ENCODE measurements at places on chromosomes 1 and 21. TPM values are rescaled to one million over a fixed set of nuclear protein-coding genes. Genes with fewer than 3 reads are reported as not detected.

DNA sequence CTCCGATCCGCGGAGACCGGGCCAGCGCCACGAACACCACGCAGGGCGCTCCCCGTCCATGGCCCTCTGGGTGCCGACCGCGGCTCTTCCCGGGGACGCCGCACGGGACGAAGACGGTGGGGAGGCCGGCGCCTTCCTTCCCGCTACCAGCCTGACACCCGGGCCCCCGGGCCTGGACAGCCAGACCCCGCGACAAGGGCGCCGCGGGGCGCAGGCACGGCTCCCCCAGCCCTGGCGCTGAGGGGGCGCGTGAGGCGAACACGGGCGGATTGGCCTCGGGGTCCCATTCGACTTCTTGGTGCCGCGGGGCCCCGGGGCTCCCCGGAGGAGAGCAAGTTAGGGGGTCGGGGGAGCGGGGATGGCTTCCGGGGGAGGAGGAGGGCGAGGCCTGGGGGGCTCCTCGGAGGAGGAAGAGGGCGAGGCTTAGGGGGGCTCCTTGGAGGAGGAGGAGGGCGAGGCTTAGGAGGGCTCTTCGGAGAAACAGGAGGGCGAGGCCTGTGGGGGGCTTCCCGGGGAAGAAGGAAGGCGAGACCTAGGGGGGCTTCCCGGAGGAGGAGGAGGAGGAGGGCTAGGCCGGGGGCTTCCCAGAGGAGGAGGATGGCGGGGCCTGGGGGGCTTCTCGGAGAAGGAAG, 537 bp upstream of the KLHL17 start:
- H3K27me3 ChIP-seq = no peaks in the 10 kb centered on the region
- no peak for DNase-seq
- peaks cover 19% of the 10 kb centered on the region for H3K36me3 ChIP-seq
- H3K27ac ChIP-seq = no peak overlapping the region

- H3K4me3 ChIP-seq = no peak overlapping the region
Measured at GRCh38 chr1:89311757-89312156, 39.1 kb upstream of the GBP5 start.

GRCh38 chr1:233844692-233845091, 59.8 kb upstream of the SLC35F3 start:
- peaks cover 8% of the 10 kb centered on the region for H3K4me1 ChIP-seq
- no peaks in the 10 kb centered on the region for H3K27me3 ChIP-seq
- H3K36me3 ChIP-seq = no peaks in the 10 kb centered on the region
- H3K4me3 ChIP-seq = no peak overlapping the region
- no peak overlapping the region for H3K27ac ChIP-seq

DNA sequence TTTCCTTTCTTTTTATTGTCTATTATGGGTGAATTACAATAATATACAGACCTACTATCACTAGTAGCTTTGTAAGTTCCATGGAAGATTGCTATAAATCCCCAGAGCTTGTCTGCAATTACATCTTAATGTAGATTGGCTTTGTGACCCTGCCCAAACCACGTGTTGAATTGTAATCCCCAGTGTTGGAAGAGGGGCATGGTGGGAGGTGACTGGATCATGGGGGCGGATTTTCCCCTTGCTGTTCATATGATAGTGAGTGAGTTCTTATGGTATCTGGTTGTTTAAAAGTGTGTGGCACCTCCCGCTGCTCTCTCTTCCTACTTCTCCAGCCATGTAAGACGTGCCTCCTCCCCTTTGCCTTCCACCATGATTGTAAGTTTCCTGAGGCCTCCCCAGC, 34.9 kb upstream of the CDC42BPA start:
- no peak for DNase-seq
- H3K4me3 ChIP-seq = no peak overlapping the region
- H3K27ac ChIP-seq = no peak overlapping the region
- no peaks in the 10 kb centered on the region for H3K27me3 ChIP-seq
- H3K4me1 ChIP-seq = peaks cover 37% of the 10 kb centered on the region

GRCh38 chr21:18646116-18646515, 242.5 kb upstream of the TMPRSS15 start:
- H3K27me3 ChIP-seq = no peaks in the 10 kb centered on the region
- no peak overlapping the region for H3K4me3 ChIP-seq
- no peaks in the 10 kb centered on the region for H3K4me1 ChIP-seq
- no peak for DNase-seq
- no peaks in the 10 kb centered on the region for H3K36me3 ChIP-seq
- no peak overlapping the region for H3K27ac ChIP-seq

DNA sequence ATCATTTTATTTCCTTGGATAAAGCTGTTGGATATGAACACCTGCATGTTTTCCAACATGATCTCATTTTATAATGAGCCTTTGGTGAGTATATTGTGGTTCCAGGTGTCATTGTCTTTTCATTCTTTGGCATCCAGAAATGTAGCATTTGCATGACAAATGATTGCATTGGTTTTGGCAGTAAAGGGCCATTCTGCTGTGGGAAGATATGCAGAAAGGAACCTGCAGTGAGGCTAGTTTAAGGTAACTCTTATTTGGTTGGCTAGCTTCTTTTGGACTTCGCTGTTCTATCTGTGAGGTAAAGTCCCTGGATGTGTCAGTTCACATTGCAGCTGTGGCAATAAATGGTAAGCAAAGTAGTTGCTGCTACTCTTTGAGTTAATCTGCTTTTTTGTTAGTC, 343.0 kb downstream of the AMY1C start:
- H3K4me3 ChIP-seq = no peak overlapping the region
- no peaks in the 10 kb centered on the region for H3K36me3 ChIP-seq
- no peak for DNase-seq
- no peaks in the 10 kb centered on the region for H3K4me1 ChIP-seq
- no peak overlapping the region for H3K27ac ChIP-seq

- H3K4me3 ChIP-seq = no peak overlapping the region
- H3K27me3 ChIP-seq = no peaks in the 10 kb centered on the region
- DNase-seq = no peak
- H3K36me3 ChIP-seq = peaks cover 9% of the 10 kb centered on the region
- H3K27ac ChIP-seq = no peak overlapping the region
Measured at GRCh38 chr1:31324992-31325391, 28.2 kb downstream of the ZCCHC17 start.

DNA sequence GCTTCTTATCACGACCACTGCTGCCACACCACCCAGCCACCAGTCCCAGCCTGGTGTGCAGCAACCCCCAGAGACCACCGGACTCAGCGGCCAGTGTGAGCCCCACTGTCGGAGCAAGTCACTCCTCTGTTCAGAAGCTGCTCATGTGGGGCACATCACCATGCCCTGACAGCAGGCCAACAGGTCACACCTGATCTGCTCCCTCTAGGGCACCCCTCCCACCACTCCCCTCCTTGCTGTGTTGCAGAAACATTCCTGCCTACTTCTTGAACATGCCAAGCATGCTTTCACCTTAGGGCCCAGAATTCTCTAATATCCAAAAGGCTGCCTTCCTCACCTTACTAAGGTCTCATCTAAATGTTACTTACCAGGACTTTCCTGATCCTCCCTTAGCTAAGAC, 146.5 kb downstream of the SLC45A1 start:
- no peak for DNase-seq
- 0 out of 2 replicates have a peak, but pooled peaks cover 4% of the 10 kb centered on the region for H3K36me3 ChIP-seq

- H3K27ac ChIP-seq = no peak overlapping the region
- 0 out of 2 replicates have a peak, but pooled peaks cover 6% of the 10 kb centered on the region for H3K27me3 ChIP-seq
- no peaks in the 10 kb centered on the region for H3K36me3 ChIP-seq
- no peak overlapping the region for H3K4me3 ChIP-seq
- H3K4me1 ChIP-seq = no peaks in the 10 kb centered on the region
- no peak for DNase-seq
Measured at GRCh38 chr1:2561898-2562895, 6.0 kb downstream of the TNFRSF14 start.

DNA sequence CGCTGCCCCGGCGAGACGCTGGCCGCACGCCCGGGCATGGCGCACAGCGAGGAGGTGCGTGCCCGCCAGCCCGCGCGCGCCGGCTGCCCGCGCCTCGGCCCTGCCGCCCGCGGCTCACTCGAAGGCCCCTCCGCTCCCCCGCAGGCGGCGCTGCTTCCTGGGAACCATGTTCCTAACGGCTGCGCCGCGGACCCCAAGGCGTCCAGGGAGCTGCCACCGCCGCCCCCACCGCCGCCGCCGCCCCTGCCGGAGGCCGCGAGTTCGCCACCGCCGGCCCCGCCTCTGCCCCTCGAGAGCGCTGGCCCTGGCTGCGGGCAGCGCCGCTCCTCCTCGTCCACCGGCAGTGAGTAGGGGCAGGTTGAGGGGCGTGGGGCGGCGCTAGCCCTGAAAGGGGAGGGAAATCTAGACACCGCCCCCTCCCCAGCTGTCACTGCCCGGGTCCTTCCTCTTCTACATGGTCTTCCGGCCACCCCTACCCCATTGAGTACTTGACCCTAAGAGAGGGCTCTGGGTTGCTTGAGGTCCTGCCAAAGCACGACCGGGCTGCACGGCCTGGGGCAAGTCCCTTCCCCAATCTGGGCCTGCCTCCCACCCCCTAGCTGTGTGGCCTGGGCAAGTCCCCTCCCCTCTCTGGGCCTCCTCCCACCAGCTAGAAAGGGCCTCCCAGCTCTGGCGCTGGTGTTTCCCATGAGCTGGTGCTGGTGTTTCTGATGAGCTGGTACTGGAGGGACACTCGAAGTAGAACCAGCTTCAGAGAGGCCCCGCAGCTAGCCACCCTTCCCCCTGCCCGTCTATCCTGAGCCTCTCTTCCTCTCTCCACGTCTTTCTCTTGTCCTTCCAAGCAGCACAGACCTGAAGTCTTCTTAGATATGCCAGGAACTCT, 17.0 kb downstream of the TNFRSF25 start:
- no peak overlapping the region for H3K27ac ChIP-seq
- no peak overlapping the region for H3K4me3 ChIP-seq
- peaks cover 9% of the 10 kb centered on the region for H3K4me1 ChIP-seq
- peaks cover 20% of the 10 kb centered on the region for H3K27me3 ChIP-seq
- H3K36me3 ChIP-seq = no peaks in the 10 kb centered on the region

GRCh38 chr21:36035381-36035791, 24.9 kb downstream of the SETD4 start:
- H3K36me3 ChIP-seq = peaks cover 22% of the 10 kb centered on the region
- no peak overlapping the region for H3K27ac ChIP-seq
- H3K4me1 ChIP-seq = no peaks in the 10 kb centered on the region
- no peaks in the 10 kb centered on the region for H3K27me3 ChIP-seq
- no peak for DNase-seq

Gene RRP15
- total RNA-seq = 39.3 TPM

Gene CAPZB
- 94.3 TPM for total RNA-seq

Gene NKAIN1
- total RNA-seq = 0.18 TPM

Gene ASPM
- 28.6 TPM for total RNA-seq

Gene SORT1
- total RNA-seq = 14.3 TPM

Gene LCE2B
- not detected for total RNA-seq

Gene WDR26
- 45.2 TPM for total RNA-seq

Gene RGS8
- not detected for total RNA-seq

Gene INTS3
- 46.5 TPM for total RNA-seq

Data from PC-3 (cell line).